ENCODE measurements at places on chromosomes 4 and X. TPM values are rescaled to one million over a fixed set of nuclear protein-coding genes. Genes with fewer than 3 reads are reported as not detected.

The SUPT20HL2 gene
- not detected for total RNA-seq

The GPAT3 gene
- total RNA-seq: 2.8 TPM

The REPS2 gene
- total RNA-seq: not detected

The RBM46 gene
- total RNA-seq: not detected

The BBS12 gene
- total RNA-seq: 1.3 TPM

The MED28 gene
- total RNA-seq: 55.2 TPM

The FAM241A gene
- total RNA-seq: 1.2 TPM

GRCh38 chr4:95627709-95628108 lies 78.9 kb upstream of the UNC5C start:
- DNase-seq: no peak

- DNase-seq: no peak
These were observed 12.3 kb upstream of the XPNPEP2 start for GRCh38 chrX:129726307-129727111.

- DNase-seq: no peak
These were observed 975.2 kb downstream of the STIM2 start for GRCh38 chr4:27835851-27836250.

DNA sequence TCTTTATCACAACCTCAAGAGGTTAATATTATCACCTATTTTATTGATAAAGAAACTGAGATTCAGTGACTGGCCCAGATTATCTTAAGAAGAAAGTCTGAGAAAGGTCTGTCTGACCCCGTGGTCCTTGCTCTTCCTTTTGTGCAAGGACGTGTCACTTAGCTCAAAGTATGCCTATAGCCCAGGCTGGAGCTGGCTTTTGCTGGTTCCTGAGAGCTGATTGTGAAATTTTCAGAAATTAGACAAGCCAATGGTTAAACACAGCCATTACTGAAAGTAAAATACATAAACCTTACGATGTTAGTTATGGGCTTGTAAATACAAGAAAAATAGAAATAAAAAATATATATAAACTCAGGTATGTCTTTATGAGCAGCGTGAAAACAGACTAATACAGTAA lies 70.1 kb downstream of the CHRNA9 start:
- DNase-seq: no peak

DNA sequence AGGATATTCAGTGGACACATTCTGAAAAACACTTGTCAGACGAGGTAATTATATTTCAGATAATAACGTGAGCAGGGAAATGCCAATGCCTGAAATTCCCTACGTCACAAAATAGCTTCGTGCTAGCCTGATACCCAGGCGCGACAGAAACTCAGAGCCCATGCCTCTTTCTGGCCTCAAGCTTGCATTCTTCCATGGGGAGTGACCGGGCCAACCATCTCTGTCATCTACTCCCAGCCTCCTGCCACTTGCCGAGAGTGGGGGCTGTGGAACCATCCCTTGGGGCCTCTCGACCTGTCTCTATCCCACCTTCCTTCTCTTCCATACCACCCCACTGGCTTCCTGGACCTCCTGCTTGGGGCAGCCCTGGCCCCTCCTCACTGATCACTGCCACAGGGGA lies 34.5 kb upstream of the CDKN2AIP start:
- no peak for DNase-seq

DNA sequence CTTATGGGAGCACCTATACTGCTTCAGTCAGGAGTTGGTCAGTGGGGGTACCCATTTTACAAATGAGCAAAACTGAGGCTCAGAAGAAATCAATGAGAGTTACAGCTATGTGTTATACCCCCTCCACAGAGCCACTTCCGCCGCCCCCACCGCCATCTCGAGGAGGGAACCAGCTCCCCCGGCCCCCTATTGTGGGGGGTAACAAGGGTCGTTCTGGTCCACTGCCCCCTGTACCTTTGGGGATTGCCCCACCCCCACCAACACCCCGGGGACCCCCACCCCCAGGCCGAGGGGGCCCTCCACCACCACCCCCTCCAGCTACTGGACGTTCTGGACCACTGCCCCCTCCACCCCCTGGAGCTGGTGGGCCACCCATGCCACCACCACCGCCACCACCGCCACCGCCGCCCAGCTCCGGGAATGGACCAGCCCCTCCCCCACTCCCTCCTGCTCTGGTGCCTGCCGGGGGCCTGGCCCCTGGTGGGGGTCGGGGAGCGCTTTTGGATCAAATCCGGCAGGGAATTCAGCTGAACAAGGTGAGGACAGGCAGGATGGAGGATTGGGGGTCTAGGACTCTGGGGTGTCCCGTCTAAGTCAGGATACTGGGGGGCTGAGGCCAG lies 5.0 kb downstream of the WAS start:
- DNase-seq: no peak

DNA sequence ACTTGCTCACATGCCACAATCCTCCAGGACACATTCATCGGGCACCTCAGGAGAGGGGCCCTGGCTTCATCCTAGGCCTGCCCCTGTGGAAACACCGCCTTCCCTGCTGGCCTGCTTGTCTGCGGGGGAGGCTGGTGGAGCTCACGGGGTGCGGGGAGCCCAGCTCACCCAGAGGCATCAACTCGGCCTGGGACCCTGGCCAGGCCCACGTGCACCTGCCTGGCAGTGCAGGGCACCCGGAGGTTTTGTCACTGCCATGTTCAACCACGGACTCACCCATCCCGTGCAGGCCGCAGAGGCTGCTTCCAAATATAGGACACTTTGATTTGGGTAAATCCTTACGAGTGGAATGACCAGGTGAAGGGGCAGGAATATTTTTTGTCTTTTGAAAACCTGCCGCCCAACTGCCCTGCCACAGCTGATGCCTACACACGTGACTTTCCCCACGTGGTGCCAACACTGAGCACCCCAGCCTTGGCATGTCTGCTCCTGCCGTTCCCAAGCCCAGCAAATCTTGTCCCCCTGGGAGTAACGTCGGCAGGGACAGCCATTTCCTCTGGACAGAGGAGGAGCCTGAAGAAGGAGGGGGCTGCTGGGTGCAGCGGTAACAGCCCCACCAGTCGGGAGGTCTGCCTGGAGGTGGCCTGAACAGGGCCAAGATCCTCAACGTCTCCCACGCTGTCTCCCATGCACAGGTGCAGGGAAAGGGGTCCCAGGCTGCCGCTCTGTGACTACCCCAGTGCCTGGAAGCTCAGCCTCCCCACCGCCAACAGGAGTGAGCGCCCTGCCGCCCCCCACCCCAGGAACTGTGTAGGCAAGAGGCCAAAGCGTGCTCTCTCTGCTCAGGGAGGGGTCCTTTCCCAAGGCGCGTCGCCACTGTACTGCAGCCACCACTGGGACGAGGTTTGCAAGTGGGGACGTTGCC lies 8.5 kb downstream of the MXD4 start:
- peak; percentile 14 for DNase-seq

DNA sequence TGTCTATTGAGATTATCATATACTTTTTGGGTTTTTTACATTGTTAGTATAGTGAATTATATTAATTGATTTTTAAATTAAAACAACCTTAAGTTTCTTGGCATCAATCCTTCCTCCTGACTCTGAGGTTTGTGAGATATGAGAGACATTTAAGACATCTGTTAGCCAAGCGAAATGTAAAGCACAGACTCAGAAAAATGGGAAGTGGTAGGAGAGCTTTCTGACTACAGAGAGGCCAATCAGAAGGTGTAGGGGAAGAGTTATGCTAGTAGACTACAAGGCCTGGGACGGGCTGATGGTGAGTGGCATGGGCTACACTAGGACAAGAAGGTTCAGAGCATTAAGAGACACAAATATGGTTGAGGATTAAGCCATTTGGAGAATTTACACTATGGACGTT lies 255.4 kb downstream of the PRDM5 start:
- no peak for DNase-seq

- DNase-seq: no peak
These were observed 116.7 kb downstream of the MID1IP1 start for GRCh38 chrX:38917954-38918353.

DNA sequence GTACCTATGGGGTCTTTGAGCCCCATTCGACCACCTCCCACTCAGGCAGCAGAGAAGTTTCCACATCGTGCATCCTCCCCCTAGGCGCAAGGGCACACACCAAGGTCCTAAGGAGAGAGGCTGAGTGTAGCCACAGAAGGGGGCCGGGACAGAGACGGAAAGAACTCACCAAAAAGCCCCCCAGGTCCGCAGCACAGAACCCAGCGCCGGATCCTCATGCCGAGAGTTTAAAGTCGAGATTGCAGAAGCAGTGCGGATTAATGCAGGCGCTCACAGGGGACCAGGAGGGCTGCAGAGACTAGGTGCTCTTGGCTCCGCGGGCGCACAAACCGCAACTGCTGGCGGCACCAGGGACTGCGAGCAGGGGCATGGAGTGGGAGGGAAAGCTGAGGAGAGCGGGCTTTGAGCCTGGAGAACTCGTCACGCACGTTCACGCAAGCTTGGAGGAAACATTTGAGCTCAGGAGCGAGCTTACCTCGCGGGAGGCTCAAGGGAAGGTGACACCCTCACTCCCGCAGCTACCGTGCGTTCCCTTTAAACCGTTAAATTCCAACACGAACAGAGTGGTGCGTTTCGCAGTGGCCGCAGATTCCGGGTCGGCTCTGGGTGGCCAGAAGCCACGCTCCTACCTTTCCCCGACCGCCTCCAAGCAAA lies 8.5 kb downstream of the NKX3-2 start:
- DNase-seq: no peak

DNA sequence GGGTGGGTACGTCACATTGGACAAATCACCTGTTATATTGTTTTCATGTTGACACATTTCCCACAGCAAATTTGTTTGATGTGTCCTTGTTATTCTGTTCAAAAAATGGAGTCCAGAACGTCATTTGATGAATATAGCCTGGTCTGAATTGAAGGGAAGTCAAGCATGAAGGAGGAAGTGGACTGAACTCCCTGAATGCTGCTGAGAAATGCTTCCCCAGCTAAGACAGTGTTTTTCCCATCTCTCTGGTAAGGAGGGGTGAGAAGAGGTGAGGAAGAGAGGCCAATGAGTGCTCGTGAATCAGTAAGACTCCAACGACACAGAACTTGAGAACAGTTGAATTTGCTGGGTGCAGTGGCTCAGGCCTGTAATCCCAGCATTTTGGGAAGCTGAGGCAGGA lies 127.4 kb downstream of the RBM47 start:
- DNase-seq: no peak

DNA sequence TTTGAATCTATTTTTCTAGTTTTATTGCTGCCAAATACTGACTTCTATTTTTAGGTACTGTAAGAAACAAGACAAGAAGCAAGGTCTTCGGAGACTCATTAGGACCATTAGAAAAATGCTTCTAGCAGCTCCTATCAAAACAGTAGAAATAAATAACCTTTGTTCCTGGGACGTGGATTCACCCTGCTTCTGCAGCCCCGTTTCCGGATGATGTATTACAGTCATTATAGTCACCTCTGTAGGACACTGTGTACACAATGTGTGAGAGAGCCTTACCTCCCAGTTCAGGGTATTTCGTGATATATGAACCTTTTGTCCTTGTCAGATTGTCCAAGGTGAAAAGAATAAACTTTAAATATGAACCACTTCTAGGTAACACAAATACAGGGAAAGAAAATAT lies 484.0 kb upstream of the TECRL start:
- no peak for DNase-seq

DNA sequence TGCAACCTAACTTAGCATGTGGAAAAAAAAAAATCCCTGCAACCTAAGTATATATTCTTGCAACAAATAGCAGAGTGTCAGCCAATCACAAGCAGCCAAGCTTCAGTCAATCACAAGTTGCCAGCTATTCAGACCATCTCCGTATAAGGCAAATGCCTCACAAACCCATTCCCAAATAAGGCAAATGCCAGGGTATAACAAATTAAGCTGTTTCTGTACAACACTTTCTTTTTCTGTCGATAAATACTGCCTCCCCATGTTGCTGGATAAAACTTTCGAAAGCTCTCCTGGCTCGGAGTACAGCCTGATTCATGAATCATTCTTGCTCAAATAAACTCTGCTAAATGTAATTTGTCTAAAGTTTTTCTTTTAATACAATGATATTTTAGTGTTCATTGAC lies 460.7 kb upstream of the SMIM31 start:
- DNase-seq: no peak

DNA sequence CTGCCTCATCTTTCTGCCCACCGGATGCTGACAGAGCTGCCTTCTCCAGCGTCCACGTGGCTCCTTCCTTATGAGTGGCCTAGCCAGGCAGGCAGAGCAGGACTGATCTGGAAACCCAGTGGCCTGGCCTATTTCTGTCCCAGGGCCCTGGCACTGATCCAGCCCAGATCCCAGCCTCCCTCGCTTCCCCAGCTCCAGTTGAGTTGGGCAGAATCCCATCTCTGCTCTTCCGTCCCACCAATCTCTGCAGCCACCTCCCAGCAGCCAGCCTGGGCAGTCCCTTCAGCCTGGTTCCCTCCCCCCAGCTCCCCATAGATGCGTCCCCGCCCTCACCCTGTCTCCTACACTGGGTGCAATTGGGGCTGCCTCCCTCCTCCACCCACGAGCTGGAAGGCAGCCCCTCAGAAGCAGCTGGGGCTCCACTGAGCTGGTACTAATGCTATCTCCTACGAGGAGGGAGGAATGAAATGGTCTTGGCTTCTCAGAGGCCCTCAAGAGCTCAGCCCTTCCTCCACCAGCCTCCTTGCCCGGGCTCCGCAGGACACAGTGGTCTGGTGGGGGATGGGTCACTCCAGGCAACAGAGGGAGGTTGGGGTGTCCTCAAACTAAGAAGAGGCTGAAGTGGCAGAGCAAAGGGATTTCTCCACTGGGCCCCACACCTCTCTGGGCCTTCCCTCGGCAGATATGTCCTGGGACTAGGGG lies 94.2 kb downstream of the PJA1 start:
- DNase-seq: no peak

DNA sequence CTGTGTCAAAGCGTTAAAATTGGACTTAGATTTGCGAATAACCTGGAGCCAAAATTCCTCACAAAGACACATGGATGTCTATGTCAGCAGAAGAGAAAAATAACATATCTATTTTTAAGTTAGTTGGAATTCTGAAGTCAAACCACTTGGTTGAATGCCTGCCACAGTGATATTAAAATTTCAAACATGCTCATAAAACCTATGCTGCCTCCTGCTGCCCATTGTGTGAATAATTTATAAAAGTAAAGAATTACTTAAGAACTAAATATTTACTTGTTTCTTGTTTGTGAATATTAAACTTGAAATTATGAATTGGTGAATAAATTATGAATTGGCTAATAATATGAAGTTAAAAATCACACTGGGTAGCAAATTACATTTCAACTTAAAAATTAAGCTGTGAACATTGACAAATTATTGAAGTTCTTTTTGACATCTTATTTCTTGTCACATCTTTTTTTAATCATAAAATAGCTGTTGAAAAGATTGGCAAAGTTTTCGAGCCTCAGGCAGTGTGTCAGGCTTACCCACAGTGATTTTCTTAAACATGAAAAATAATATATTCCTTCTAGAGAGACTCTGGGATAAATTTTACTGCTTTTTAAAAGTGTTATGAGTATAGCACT lies 35.4 kb downstream of the FABP2 start:
- peak; percentile 49 for DNase-seq

All from activated CD8-positive, alpha-beta T cell treated with anti-CD3 and anti-CD28 coated beads, Interleukin-2, amount 10 ng/mL, durations not matched to agents 7 days and 5 days (primary cell).